ENCODE measurements at places on chromosomes 2 and 18.

DNA sequence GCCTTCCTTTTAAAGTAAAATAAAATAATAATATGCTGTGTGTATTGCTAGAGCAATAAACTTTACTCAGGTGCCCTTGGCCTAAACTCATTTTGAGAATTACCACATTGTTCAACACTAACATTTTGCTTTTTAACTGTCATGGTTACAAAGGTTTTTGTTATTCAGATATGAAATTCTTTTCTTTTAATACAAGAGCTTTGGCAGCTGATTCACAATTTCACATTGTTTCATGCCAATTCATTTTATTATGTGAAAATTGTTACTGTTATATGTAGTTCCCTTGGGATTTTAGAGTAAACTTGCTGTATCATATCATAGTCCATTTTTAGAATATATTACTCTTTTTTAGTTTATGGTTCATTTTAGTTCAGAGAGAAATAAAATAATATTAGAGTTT is 65.8 kb upstream of the ZNF804A start:
- DNase-seq, result no peak

DNA sequence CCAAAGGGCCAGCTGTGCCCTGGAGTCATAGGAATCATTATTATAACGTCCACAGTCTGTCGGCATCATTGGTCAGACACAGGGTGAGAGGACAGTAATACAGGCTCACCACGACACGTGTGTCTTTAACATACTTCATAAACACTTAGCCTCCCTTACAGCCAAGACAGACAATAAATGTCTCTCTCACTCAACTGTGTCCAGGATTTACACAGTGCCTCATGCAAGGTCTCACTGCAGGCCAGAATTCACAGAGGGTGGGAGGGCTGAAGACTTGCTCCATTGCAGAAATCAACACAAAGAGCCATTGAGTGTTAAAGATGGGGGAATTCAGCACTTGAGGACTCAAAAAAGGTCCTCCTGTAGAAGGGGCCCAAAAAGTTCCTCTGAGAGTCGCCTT is 210.5 kb downstream of the BCL2 start:
- no peak for DNase-seq

DNA sequence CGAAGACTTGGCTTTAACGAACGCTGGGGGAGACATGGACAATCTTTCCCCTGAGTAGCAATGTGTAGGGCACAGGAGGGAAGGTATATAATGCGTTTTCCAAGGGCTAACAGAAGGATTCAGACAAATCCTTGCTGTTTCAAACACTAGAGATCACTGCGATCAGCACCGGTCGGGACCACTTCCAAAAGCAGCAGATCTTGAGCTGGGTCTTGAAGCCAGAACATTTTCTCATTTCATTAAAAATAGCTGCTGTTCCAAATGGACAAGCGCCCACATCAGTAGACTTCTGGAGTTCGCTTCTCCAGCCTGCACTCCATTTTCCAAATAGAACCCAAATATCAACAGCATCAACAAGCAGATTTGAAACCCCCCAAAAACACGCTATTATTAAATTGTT is 65.1 kb upstream of the MAPRE2 start:
- no peak for DNase-seq

- DNase-seq, result peak; percentile 31
These were observed 8.4 kb upstream of the NR4A2 start for GRCh38 chr2:156340804-156341451.

DNA sequence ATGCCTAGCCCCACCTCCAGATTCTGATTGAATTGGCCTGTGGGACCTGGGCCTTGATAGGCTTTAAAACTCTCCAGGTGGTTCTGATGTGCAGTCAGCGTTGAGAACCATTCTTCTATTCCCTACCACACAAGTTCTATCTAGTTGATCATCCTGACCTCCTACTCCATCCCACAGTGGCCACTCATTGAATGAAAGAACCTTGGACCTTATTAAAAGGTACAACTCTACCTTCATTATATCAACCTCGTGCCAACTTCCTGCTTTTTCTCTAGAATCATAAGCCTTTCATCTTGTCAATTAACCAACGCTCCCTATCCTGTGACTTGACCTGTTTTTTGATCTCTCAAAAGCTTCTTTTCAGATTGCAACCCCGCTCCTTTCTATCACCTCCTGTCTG is 55.8 kb downstream of the SLC40A1 start:
- DNase-seq, result no peak

DNA sequence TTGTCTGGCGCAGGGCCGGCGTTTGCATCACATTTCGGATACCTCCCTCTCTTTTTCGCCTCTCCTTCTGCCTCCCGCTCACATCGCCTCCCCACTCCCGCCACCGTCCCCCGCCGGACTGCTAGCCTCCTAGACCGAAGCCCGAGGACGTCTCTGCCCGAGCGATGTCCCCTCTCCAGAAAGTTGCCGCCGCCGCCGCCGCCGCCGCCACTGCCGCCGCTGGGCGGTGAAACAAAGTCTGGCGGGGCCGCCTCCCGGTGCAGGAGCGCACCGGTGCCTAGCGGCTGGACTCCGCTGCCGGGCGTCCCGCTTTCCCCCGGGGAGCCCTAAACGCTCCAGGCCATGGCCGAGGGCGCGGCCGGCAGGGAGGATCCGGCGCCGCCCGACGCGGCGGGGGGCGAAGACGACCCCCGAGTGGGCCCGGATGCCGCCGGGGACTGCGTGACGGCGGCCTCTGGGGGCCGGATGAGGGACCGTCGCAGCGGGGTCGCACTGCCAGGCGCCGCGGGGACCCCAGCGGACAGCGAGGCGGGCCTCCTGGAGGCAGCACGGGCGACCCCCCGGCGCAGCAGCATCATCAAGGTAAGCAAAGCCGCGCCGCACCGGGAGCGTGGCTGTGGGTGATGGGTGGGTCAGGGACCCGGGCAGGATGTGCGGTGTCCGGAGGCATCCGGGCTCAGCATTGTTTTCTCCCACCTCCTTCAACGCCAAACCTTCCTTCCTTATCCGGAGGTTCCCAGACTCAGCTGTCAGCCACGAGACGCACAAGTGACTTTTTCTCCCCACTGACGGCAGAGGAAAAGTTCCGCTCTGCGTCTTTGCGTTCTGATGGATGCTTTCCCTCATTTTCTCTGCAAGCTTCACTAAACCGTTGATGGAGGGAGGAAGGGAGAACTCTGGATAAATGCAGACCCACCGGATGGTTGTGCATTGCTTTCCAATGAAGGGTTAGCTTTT is 643 bp downstream of the PLCL1 start:
- no peak for DNase-seq

GRCh38 chr2:180978903-180979748 is 1.3 kb upstream of the UBE2E3 start:
- no peak for DNase-seq

DNA sequence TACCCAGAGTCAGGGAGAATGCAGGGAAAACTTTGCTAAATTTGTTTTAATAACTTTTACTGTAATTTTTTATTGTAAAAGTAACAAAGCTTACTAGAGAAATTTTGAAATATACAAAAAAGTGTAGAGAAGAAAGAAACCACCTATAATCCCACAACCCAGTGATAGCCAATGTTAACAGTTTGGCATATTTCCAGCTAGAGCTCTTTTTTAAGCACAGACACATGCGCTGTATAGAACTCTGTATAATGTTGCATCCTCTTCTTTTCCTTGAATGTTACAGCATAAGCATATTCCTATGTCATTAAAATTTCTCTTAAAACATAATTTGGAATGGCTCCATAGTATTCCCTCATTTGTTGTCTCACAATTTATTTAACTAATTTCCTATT is 37.4 kb upstream of the EPAS1 start:
- DNase-seq, result no peak

GRCh38 chr2:11688222-11689069 is 18.5 kb upstream of the NTSR2 start:
- DNase-seq, result peak; percentile 88

- DNase-seq, result no peak
These were observed 149.0 kb downstream of the MBP start for GRCh38 chr18:76983613-76984051.

- DNase-seq, result peak; percentile 22
These were observed 19.5 kb downstream of the G6PC2 start for GRCh38 chr2:168920504-168921157.

GRCh38 chr18:10059610-10060468 is 146.0 kb downstream of the VAPA start:
- DNase-seq, result no peak

- DNase-seq, result no peak
These were observed 33.6 kb downstream of the HPCAL1 start for GRCh38 chr2:10336283-10336682.

DNA sequence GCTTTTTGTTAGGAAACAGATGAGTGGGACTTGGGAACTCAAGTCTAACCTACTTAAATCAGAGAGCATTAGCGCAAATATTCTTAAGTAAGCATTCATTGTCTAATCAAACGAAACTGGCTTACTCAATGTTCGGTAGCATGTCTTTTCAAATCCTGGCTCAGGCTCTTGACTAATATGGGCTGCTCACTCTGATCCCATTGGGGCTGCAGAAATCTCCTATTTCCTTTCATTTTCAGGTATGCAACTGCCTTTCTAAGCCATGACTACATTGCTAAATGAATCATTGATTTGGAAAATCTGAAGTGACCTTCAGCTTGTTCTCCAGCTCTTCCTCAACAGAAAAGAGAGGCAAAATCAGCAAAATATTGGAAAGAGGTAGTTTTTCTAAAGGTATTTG is 2084.4 kb upstream of the PIK3C3 start:
- no peak for DNase-seq
